CD4-positive, alpha-beta T cell (primary cell): ENCODE measurements at places on chromosomes 3 and 15. TPM values are rescaled to one million over a fixed set of nuclear protein-coding genes. Genes with fewer than 3 reads are reported as not detected.

GRCh38 chr3:148360051-148360450 is 337.7 kb upstream of the AGTR1 start:
- H3K4me3 ChIP-seq: no peak overlapping the region
- no peak for DNase-seq
- H3K36me3 ChIP-seq: no peaks in the 10 kb centered on the region
- H3K27ac ChIP-seq: no peak overlapping the region

The GOLGA6L26 gene
- not detected for total RNA-seq

The THUMPD3 gene
- total RNA-seq: 74.2 TPM

DNA sequence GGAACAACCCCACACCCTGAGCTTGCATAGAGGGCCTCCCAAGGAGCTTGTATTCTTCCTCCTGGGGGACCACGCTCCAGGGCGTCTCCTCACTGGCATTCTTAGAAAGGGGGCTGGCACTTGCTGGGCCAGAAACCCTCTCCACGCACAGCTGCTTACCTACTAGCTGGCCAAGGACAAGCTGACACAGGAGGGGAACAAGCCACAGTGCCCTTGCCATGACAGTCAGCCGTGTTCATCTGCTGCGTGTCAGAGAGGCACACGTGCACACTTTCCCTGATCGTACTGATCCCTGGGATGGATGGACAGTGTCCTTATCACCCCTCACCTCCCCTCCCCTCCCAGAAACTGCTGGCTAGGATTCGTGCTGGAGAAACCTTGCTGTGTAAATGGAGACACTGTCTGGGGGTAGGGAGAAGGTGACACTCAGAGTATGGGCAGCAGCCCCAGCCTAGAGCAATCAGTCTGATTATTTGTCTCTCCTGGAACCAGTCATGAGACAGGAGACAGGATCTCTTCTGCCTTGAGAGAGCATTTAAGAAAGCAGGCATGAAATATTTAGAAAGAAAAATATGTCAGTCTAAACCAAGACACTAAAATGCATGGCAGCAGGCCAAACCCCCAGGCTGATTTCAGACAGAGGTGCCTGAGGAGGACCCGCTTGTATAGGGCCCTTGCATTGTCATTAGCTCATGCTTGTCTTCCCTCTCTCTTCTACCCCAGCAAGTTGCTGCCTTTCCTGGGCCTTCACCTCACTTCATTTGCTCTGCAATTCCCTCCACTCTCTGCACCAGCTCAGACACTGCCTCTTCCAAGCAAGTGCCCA is 311.8 kb upstream of the TRIM42 start:
- no peaks in the 10 kb centered on the region for H3K4me1 ChIP-seq
- no peaks in the 10 kb centered on the region for H3K27me3 ChIP-seq
- no peak overlapping the region for H3K27ac ChIP-seq
- no peaks in the 10 kb centered on the region for H3K36me3 ChIP-seq
- DNase-seq: no peak

DNA sequence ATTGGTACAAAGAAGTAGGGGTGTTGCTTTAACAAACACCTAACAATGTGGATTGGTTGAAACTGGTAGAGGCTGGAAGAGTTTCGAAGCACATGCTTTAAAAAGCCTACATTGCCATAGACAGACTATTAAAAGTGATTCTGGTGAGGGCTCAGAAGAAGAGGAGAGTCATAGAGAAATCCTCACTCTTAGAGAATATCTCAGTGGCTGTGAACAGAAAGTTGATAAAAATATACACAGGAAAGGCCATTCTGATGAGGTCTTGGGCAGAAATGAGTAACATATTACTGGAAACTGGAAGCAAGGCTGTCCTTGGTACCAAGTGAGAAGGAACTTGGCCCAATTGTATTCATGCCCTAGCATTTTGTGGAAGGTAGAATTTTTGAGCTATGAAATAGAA is 173.7 kb upstream of the CRBN start:
- H3K4me1 ChIP-seq: no peaks in the 10 kb centered on the region
- H3K36me3 ChIP-seq: no peaks in the 10 kb centered on the region
- H3K27ac ChIP-seq: no peak overlapping the region
- DNase-seq: no peak

GRCh38 chr15:39327005-39327730 is 253.7 kb upstream of the THBS1 start:
- H3K4me1 ChIP-seq: no peaks in the 10 kb centered on the region
- DNase-seq: no peak
- H3K27me3 ChIP-seq: no peaks in the 10 kb centered on the region
- H3K27ac ChIP-seq: no peak overlapping the region
- no peaks in the 10 kb centered on the region for H3K36me3 ChIP-seq
- no peak overlapping the region for H3K4me3 ChIP-seq

The METTL6 gene
- 5.7 TPM for total RNA-seq

DNA sequence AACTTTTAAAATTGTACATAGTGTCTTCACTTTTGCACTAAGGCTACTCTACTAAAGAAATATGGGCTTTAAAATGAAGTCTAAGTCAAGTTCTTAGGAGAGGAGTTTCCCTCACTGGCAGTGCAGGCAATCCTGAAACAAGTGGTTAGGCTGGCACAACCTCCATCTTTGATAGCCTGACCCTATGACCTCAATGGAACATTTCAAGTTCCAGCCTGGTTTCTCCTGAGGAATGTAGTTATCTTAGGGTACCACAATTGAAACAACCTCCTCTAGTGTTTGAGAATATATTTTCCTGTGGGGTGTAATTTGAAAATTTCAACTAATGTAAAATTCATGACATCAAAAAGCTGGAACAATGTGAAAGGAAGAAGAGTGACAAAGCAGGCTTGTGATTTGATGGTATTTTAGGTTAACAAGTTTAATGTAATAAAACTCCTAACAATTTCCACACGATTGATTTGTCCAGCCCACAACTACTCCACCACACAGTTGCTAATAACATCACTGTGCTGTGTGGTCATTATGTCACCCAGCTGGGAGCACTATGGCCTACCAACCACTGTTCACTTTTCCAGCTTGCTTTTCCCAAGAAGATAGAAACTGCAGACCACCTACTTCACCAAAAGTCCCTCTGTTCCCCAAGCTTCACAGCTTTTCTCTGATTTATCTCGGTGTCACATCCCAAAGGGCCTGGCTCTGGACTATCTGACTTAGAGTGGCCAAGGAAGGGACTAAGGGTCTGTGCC is 1.8 kb downstream of the WWTR1 start:
- DNase-seq: no peak
- H3K27ac ChIP-seq: no peak overlapping the region
- peaks cover 25% of the 10 kb centered on the region for H3K27me3 ChIP-seq
- no peaks in the 10 kb centered on the region for H3K36me3 ChIP-seq
- peaks cover 21% of the 10 kb centered on the region for H3K4me1 ChIP-seq
- H3K4me3 ChIP-seq: no peak overlapping the region

DNA sequence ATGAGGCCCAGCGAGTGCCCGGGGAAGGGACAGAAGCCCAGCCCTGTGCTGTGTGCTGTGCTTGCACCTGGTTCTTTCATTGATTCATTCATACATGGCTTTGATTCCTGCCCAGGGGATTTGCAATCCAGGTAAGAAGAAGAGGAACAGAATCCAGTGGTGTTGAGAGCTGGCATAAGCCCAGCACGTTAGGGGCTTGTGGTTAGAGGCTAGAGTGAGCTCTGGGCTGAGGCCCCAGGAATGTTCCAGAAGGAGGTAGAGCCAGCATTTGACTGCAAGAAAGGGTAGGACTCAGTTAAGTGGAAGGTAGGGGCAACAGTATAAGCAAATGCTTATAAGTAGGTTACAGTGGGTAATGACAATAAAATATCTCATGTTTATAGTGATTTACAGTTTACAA is 2.3 kb downstream of the VWA5B2 start:
- H3K27me3 ChIP-seq: peaks cover 46% of the 10 kb centered on the region
- H3K27ac ChIP-seq: no peak overlapping the region
- no peaks in the 10 kb centered on the region for H3K36me3 ChIP-seq
- no peak for DNase-seq

GRCh38 chr15:76340198-76340802 is 3.7 kb downstream of the ISL2 start:
- H3K4me3 ChIP-seq: peak overlapping the region; percentile 46
- no peaks in the 10 kb centered on the region for H3K36me3 ChIP-seq
- no peak for DNase-seq
- H3K27me3 ChIP-seq: peaks cover 98% of the 10 kb centered on the region
- no peak overlapping the region for H3K27ac ChIP-seq
- peaks cover 78% of the 10 kb centered on the region for H3K4me1 ChIP-seq

The TGM4 gene
- not detected for total RNA-seq
